ENCODE measurements at places on chromosomes 3 and 15.

DNA sequence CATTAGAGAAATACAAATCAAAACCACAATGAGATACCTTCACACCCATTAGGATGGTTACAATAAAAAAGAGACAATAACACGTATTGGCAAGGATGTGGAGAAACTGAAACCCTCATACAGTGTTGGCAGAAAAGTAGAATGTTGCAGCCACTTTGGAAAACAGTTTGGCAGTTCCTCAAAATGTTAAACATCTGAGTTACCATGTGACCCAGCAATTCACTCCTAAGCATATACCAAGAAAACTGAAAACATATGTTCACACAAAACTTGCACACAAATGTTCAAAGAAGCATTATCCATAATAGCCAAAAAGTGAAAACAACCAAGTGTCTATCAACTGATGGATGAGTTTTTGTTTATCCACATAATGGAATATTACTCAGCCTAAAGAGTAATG is 166.9 kb upstream of the FAM3D start:
- DNase-seq = no peak

DNA sequence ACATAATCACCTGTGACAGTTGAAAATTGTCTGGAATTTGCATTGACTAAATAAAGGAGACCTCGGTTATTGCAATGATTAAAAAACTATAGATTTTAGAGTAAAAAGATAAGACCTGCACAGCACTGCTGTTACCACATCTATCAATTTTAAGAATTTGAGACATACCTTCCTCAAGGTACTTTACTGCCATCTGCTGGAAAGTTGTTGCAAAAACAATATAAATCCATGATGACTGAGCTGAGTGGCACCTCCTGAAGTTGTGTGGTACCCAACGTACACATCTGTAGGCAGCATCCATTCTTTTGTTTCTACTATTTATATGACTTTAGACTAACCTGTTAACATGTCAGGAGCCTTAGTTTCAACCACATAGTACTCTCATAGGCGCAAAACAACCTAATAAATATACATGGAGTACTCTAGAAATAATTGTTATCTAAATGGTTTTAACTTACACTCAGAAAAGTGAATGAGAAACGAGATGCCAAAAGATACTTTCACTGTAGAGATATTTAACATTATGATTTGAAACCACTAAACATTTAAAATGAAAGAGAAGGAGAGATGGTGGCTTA is 106.7 kb downstream of the GHSR start:
- peak; percentile 9 for DNase-seq

- DNase-seq = no peak
These were observed 185.3 kb upstream of the CHRM5 start for GRCh38 chr15:33782966-33783365.

- DNase-seq = no peak
These were observed 96.2 kb upstream of the NR2F2 start for GRCh38 chr15:96234109-96234892.

DNA sequence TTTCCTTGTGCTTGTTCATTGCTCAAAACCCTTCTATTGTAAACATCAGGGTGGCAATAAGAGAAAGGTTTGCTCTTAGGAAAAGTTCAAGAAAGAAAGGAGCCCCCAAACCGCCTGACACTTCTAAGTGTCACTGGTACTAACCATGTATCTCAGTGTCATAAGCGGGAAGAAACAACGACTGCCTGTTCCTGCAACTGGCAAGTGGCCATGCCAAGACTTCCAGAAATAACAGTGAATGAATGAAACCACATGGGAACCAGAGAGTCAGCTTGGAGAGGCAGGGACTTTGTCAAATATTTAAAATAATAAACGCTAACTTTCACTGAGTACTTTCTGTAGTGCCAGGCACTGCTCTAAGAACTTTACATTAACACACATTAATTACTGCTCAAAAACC is 1.1 kb downstream of the PLSCR2 start:
- DNase-seq = no peak

GRCh38 chr3:4850928-4851265 is 128.3 kb upstream of the BHLHE40 start:
- peak; percentile 14 for DNase-seq

DNA sequence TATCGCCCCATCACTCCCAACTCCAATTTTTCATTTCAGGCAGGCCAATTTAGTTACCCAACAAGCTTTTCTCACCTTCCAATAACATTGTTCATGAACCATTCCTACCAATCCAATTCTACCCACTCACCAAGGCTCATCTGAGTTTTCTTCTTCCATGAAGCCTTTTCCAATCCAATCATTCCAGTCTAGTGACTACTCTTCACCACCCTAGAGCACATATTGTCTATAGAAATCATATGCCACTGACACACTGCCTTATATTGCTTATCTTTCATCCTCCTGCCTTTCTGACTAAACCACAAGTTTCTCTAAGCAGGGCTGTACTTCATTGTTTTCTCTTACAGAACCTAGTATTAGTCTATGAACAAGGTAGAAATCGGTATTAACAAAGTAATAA is 11.4 kb downstream of the CCDC14 start:
- DNase-seq = no peak

DNA sequence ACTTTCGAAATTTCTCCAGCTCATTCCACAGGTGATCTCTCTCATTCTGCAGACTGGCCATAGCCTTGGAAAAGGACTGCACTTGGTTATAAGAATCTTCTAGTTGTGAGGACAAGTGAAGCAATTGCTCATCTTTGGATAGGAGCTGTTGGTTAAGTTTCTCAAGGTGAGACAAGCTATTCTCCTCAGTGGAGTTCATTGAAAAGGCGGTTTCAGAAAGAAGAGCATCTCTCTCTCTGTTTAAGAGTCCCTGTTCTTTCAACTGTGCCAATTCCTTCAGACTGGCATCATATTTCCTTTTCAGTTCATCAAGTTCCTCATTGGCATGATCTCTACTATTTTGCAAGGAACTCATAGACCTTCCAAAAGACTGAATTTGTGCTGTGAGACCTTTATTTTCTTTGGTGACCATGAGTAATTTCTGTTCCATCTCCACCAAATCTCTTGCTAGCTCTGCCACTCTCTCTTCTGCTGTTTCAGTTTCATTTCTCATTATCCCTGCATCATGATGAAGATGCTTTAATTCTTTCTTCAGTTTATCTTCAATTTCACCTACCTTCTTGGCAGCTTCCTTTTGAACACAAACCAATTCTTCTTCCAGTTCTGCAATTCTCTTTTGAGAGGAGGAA is 30.2 kb upstream of the HCLS1 start:
- DNase-seq = no peak

DNA sequence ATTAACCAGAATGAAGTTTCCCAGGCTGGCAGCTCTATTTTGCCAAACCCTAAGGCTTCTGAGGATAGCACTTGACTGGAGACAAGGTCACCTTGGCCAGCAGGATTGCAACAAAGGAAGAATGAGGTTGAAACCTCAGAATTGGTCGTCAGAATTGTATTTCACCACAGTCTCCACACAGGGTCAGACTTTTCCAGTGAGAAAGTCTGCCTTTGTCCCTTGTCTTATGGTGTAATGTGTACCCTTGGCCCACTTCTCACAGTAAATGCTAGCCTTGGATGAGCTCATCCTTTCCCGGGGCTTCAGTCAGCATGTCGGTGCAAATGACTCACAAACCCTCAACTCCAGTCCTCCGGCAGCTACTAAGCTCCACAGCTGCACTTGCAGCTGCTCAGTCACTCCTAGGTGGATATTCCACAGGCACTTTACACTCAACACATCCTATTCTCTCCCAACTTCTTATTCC is 19.7 kb downstream of the SSR3 start:
- DNase-seq = no peak

DNA sequence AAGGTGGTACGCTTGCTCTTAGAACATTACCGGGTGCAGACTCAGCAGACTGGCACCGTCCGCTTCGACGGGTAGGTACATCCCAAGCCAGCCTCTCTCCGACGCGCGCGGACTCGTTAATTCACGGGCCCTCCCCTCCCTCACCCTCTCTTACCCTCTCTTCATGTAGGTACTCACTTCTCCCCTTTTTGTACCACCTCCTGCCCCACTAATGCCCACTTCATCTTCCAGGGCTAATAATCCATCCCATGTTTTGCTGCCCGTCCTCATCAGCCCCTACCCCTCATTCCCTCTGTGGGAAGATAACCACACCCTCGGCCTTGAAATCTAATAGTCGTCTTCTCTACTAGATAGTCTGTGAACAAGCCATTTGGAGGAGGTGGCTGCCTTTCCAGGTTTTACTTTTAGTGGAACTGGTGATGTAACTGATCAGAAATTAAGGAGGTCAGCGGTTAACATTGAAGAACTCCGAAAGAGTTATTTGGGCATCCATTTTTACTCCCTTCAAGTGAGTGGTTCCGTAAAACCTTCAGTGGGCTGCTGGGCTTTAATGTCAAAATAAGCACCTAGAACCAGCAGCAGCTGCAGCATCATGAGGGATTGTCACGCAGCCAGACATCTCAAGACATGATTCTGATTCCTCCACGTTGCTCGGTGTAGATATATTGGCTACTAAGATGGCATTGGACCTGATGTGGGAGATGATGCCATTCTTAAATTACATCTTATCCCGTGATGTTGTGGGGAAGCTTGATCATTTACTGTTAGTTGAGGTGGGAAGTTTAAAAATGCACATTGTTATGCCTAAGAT is 1.3 kb downstream of the FEM1B start:
- DNase-seq = no peak

- DNase-seq = no peak
These were observed 482.6 kb upstream of the TGFBR2 start for GRCh38 chr3:30123755-30124154.

GRCh38 chr3:127197300-127198189 is 4.6 kb downstream of the PRR23E start:
- DNase-seq = no peak

- DNase-seq = no peak
These were observed 619.3 kb downstream of the SI start for GRCh38 chr3:164458986-164459385.

DNA sequence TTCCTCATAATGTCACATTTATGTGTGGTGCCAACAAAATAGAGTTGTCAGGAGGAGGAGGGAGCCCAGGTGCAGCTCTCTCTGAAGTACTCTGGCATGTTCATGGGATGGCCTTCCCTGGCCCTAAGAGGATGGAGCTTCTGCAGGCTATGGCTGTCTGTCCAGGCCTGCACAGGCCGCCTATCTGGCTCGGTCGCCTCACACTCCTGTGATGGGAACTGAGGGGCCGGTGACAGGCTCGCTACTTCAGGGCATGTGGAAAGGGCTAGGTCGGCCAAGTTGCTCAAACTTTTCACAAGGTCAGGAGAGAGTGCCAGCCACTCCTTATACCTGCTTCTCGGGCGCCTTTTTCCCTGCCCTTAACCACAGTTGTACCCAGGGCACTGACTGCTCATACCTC is 51.1 kb downstream of the SOX14 start:
- no peak for DNase-seq

GRCh38 chr3:106191211-106191610 is 322.4 kb upstream of the CBLB start:
- DNase-seq = no peak

- DNase-seq = no peak
These were observed 334.7 kb upstream of the MDFIC2 start for GRCh38 chr3:70647094-70647493.

DNA sequence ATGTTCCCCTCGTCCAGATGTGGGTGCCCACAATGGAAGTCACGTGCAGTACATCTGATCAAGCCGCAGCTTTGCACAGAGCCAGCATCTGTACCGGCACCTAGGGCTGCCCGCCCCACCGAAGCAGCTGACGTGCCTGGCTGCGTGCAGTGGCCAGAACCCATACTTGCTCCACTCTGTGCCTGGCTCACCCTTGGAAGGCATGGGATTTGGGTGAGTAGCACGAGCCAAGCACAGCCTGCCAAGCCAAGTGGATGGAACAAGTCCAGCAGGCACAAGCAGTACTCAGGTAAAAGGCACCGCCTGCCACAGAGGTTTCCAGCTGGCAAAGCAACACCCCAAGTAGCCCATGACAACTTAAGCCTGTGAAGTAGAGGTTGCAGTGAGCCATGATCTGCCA is 261.3 kb downstream of the TBC1D5 start:
- DNase-seq = no peak

- DNase-seq = no peak
These were observed 9.3 kb downstream of the WWTR1 start for GRCh38 chr3:149648525-149648924.

DNA sequence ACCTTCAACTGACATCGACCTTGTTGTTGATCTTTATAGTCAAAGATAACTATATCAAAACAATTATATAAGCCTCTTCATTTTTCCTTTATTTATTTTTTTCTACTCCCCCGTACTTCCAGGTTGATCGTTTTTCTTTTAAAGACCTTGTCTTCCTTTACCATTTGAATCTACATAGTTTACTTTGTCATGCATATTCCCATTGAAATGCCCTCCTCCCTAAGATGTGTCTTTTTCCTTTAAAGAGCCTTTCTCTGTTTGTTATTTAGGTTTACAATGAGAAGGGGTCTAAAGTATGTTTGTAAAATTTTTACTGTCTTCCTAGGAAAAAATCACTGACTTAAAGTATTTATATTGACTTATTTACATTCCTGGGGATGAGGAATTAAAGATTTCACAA is 29.4 kb upstream of the ZNF717 start:
- no peak for DNase-seq

GRCh38 chr3:187044867-187045552 is 94.3 kb downstream of the RPL39L start:
- no peak for DNase-seq

DNA sequence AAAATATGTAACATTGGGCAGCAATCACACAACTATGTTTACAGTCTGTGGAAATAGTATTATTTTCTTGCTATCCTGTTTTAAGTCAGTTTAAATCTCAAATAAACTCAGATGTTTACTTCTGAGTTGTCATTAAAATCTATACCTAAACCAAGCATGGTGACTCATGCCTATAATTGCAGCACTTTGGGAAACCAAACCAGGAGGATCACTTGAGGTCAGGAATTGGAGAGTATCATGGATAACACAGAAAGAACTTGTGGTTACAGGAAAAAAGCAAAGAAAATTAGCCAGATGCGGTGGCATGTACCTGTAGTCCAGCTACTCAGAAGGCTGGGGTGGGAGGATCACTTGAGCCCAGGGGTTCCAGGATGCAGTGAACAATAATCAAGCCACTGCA is 631.6 kb upstream of the EPHA6 start:
- DNase-seq = no peak

- no peak for DNase-seq
These were observed 127.9 kb downstream of the SLC25A26 start for GRCh38 chr3:66348704-66349103.

DNA sequence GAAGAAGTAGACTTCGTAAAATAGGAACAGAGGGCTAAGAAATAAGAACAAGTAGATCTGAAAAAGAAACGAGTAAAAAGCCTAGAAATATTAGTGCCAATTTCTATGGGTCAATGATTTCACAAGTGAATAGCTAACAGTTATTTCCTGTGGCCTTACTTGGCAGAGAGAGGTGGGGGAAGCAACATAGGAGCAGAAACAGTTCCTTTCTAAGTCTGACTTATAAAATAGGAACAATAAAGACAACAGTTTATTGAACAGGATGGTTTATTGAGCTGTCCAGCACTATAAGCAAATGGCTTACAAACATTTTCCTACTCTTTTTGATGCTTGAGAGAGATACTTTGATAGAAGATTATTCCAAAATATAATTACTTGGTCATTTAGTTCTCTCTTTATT is 37.9 kb downstream of the AGTR1 start:
- no peak for DNase-seq

Measured in stimulated activated CD4-positive, alpha-beta T cell treated with anti-CD3 and anti-CD28 coated beads, Interleukin-2, amount 100 ng/mL, for 4 hours (primary cell).